ENCODE measurements at places on chromosomes 1 and 21.

GRCh38 chr21:44727757-44728156 lies 16.4 kb upstream of the TSPEAR start:
- no peak for DNase-seq

- DNase-seq: no peak
These were observed 130.3 kb upstream of the DPYD start for GRCh38 chr1:98051065-98051675.

GRCh38 chr1:231678011-231678432 lies 51.4 kb downstream of the DISC1 start:
- no peak for DNase-seq

DNA sequence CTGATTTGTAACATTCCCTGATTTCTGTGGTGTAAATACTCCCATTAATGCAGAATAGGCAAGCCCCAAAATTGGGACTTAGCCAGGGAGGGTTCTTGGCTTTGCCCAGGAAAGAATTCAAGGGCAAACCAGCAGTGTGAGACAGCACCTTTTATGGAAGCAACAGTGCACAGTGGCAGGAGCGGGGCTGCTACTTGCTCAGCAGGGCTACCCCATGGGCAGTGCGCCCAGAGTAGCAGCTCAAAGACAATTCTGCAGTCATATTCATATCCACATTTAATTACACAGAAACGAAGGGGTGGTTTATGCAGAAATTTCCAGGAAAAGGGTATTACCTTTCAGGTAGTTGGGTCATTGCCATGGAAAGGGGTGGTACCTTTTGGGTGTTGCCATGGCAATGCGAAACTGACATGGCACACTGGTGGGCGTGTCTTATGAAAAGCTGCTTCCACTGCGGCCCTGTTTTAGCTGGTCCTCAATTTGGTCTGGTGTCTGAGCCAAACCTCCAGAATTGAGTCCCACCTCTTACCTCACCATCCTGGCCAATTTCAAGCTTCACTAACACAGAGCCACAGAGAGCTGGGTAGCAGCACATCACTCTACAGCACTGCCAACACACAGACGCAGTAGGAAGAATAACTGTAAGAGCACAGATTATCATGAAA lies 35.9 kb downstream of the FHAD1 start:
- DNase-seq: no peak

DNA sequence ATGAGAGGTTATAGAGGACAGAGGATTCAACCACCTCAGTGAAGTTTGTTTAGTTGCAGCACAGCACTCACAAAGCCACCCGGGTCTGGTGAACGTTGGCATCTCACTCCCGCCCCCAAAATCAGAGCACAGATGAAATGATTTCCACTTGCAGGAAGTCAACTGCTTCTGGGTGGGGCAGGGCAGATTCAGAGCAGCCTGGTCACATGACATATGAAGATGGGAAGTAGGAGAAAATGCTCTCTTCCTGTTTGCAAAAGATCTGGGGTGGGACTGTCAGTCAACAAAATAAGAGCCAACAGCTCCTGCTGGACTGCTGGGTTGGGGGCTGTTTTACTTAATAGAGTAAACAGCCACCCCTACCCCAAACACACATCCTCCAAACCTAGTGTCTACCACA lies 43.2 kb downstream of the LRRC71 start:
- DNase-seq: no peak

- no peak for DNase-seq
These were observed 6.0 kb upstream of the LRRC71 start for GRCh38 chr1:156914440-156914856.

DNA sequence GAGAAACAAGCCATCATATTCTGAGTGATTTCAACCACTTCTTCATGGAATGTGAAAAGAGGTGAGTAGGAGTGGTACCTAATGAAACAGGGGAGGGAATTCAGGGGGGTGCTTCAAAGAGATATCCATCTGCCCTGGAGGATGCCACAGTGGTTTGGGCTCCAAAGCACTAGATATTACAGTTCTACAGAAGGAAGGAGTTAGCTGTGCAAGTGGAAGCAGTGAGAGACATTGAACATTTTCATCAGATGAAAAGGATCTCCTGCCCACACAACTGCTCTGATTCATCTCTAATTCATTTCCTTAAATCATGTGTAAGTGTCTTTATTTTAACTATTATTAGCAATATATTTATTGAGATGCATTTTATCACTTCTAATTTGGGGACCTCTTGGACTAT lies 2.8 kb upstream of the RGS5 start:
- DNase-seq: no peak

DNA sequence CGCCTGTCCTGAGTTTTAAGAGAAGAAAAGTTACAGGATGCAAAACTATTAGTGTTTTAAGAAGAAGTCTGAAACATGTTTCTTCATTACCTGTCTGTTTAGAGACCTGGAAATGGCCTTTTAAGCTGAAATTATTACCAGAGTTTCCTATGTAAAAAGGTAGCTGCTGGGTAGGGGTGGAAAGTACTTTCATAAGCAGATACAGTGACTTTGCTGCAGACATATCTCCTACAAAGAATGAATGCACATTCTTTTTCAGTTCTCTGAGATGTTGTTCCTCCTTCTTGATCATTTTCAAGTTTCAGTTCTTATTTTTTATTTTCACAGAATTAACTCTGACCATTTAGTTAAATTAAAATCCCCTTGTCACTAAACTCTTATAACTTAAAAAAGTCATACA lies 1329.6 kb downstream of the KCNT2 start:
- DNase-seq: no peak

DNA sequence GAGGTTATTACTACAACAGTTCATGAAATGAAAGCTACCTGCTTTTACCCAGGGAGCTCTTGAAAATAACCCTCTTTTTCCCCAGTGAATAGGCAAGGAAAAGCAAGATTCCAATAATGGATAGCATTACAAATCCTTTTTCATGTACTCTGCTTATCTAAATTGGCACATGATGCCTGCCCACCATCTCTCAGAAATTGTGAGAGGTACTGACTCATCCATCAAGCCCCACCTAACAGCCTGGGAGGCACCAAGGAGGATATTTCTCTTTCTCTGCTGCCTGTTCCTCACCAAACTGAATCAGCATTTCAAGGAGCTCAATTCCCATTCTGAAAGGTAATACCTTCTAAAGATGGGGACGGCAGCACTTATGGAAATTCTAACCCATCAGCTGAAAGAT lies 34.4 kb downstream of the PALMD start:
- DNase-seq: no peak

GRCh38 chr1:10755970-10756521 lies 40.4 kb downstream of the CASZ1 start:
- no peak for DNase-seq

- DNase-seq: no peak
These were observed 6.0 kb downstream of the GLIS1 start for GRCh38 chr1:53732912-53733317.

GRCh38 chr1:187280031-187280430 lies 451.3 kb downstream of the PLA2G4A start:
- DNase-seq: no peak

DNA sequence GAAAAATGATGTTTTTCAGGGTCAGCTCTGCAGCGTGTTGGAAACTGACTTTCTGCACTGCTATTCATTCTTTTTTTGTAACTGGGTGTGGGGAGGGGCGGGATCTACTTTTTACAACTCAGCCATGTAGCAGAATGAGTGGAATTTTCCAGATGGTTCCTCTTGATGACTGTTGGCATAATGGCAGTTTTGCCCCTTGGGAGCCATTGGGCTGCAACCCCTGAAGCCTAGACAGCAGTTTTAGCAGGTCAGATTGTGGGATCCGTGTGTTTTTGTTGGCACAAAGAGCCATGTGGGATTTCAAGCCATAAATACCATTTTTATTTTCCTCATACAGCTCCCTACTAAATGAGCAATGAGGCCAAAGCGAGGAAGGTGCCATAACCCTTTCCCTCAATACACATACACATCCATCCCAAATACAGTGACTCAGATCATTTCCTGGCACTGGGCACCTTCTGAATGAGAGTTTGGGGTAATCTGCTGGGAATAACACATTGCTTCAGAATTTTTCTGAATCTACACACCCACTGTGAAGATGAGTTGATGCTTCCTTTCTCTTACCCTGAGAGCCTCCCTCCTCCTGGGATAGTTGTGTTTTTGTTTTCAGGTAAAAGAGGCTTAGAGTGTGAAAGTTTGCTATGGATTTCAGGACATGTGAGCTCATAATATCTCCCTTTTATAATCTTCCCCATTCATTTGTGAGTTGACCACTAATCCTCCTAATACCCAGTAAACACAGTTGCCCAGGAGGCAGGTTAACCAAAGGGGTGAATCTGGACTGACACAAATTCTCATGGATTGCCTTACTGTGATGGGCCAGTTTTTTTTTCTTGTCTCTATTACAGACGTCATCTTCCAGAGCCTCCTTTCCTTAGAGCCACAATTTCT lies 13.1 kb downstream of the S100A10 start:
- no peak for DNase-seq

DNA sequence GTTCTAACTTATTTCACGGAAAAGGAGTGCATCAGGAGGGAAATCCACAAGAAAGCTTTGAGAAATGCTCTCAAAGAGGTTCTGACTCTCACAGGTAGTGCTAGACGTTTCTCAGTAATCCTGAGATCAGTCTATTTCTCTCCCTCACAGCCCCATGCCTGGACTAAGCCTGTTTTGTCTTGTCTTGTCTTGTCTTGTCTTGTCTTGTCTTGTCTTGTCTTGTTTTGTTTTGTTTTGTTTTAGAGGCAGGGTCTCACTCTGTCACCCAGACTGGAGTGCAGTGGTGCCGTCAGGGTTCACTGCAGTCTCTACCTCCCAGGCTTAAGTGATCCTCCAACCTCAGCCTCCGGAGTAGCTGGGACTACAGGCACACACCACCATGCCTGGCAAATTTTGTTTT lies 133.3 kb upstream of the SGIP1 start:
- DNase-seq: no peak

DNA sequence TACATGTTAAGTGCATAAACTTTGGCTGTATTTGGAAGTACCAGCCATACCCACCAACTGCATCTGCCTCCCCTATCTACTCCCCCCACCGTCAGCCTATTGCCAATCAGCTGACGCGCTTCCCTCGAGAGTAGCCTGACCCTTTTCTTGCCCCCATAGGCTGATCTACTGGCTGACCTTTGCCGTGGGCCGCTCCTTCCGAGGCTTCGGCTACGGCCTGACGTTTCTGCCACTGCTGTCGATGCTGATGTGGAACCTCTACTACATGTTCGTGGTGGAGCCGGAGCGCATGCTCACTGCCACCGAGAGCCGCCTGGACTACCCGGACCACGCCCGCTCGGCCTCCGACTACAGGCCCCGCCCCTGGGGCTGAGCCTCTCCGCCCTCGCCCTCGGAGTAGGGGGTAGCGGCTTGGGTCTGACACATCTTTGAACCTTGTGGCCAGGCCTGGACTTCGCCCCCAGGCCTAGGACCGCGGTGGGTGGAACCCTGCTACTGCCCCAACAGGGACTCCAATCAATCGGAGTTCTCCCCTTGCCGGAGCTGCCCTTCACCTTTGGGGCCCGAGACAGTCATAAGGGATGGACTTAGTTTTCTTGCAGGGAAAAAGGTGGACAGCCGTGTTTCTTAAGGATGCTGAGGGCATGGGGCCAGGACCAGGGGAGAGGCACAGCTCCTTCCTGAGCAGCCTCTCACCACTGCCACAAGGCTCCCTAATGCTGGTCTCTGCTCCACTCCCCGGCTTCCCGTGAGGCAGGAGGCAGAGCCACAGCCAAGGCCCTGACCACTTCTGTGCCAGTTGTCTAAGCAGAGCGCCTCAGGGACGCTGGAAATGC lies 4.0 kb downstream of the GLMP start:
- no peak for DNase-seq

DNA sequence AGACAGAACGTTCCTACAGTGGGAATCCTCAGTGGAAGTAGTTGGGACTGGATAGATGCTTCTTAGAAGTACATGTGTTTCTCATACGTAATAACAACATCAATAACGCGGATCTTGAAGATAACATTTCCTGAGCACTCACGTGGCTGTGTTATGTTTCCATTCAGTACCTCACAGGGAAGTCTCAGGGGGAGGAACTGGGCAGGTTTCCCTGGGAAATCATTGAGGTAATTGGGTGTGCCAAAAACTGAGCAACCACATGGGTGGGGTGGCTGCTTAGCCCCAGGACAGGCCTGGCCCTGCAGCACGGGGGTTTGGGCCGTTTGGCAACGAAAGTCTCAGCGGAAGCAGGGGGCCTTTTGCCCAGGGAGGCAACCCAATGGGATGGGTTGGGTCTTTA lies 133.8 kb downstream of the ZSCAN20 start:
- no peak for DNase-seq

GRCh38 chr21:34713621-34714020 lies 44.8 kb downstream of the CLIC6 start:
- no peak for DNase-seq

GRCh38 chr1:209485167-209485566 lies 98.3 kb upstream of the CAMK1G start:
- no peak for DNase-seq

- peak; percentile 77 for DNase-seq
These were observed 9.2 kb downstream of the ABCG1 start for GRCh38 chr21:42227909-42228708.

DNA sequence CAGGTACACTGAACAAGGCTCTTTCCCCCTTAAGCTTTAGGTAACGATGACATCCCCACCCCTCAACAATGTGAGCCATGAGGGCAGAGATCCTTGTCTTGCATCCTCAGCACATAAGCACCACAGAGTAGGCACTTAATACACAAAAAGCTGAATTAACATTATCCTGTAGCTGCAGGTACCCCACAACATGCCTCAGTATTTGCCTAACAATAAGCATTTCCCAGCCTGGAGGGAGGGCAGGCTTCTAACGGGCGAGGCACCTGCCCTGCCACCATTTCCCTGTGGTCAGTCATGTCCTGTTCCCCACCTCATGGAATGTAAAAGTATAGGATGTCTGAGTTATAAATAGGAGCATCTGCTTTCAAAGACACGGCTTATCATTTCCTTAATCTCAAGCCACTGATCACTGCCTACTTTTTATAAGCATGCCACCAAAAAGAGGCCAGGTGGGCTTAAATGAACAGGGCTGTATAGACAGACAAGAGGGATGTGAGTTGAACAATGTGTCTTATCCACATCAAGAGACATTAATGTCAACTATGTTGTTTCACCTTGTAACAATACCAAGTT lies 3.4 kb downstream of the CAPZB start:
- DNase-seq: no peak

DNA sequence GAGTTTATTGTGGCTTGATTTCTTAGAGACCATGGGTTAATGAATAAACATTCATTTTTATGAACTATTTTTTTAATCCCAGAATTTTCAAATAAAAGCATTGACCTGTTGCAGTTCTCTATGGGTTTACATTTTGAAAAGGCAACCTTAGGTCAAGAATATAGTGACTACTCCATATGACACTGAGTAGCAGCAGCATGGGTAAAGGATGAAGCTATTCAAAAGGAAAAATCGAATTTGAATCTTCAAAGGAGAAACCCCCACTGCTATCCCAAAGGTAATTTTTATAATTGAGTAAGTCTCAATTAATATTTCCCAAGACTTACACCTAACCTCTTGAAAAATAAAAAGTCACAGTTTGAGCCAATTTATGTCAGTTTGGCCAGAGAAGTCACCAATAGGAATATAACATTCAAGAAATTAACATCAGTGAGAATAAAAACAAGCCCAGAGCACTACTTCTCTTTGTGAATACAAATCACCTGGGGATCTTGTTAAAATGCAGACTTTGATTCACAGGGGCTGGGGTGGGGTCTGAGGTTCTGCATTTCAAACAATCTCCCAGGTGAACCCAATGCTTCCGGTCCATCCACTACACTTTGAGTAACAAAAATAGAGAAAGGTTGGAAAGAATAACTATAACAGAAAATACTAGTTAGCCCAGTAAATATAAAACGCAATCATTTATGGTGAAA lies 39.8 kb downstream of the USP1 start:
- DNase-seq: no peak

Data from esophagus squamous epithelium (tissue), 5 donors.